ENCODE measurements at places on chromosomes 11 and 22.

GRCh38 chr11:110960167-110960566 is 247.9 kb upstream of the ARHGAP20 start:
- DNase-seq = no peak

DNA sequence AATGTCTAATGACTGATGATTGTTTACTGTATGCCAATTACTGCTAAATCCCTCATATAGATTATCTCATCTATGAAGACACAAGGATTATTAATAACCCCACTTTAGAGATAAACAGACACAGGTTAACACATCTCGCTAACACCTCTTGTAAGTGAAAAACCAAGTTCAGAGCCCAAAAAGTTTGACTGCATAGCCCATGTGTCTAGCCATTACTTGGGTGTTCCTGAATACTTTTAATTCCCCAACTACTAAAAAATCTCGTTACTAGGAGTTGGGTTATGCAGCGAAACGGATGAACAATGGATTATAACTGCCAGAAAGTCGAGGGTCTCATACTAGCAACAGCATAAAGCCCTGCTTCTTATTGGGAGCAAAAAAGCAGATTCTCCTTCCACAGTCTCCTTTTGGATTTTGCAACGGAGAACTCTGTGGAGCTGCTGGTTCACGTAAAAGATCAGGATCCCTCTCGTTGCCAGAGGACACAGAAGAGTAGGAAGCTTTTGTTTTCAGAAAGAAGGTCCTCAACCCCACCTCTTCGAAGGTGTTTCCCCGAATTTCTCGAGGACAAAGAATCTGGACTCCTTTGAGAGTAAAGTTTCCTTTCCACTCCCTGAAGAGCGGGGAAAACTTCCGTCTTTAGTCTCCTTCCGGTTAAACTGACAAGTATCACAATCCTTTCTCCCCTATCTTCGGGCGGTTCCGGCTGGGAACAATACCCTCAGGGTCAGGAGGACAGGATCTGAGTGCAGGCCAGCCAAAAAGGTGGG is 979 bp downstream of the ZBED5 start:
- DNase-seq = no peak

GRCh38 chr22:45226503-45227186 is 14.0 kb downstream of the KIAA0930 start:
- no peak for DNase-seq

DNA sequence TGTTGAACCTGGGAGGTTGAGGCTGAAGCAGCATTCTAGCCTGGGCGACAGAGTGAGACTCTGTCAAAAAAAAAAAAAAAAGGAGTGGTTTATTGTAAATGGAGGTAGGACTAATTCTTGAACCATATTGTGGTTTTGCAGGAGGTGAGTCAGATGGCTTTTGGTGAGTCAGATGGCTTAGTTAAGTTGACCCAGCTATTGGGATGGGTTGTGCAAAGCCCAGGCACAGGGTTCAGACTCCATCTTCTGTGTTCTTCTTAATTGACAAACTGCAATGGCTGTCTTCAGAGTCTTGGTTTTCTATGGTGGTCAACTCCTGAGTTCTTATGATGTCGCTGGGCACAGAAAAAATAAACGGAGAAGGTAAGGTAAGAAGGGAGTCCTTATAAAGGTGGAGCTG is 182.7 kb downstream of the ADAMTS15 start:
- DNase-seq = no peak

- DNase-seq = peak; percentile 82
Observed at GRCh38 chr22:20079745-20080444, at the start of gene DGCR8. Gene DGCR8 (plus strand): TSS chr22:20080241. CDS start chr22:20085964, 5,723 bp downstream.

DNA sequence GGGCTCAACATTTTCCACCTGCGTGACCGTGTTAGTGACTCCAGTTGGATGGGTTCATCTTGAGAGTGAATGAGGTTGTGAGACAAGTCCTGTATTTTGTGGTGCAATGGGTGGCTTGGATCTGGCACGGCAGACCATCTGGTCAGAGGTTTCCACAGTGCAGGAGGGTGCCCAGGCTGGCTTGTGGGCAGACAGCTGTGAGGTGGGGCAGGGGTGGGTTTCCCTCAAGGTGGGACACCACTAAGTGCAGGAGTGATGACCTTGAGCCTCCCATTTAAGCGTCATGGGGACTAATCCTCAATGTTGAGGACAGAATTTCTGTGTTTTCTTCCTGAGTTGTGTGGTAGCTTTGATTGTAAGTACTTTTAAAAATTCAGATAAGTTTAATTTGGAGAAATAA is 220.6 kb downstream of the TBC1D22A start:
- DNase-seq = no peak

DNA sequence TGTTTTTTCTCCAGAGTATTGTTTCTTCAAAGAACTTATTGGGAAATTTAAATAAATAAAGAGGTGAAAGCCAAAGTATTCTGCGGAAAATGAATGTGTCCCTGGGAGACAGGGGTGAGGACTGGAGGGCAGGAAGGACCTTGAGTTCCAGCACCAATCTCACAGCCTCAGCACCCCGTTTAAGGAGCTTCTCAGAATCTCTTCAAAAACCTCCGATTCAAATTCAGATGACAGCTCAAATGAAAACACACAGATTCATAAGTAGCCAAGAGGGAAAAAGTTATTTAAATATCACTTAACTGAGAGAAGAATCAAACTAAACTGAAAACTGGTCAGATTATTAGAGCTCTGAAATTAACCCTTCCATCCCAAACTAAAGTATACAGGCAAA is 12.5 kb downstream of the MTMR2 start:
- DNase-seq = no peak

DNA sequence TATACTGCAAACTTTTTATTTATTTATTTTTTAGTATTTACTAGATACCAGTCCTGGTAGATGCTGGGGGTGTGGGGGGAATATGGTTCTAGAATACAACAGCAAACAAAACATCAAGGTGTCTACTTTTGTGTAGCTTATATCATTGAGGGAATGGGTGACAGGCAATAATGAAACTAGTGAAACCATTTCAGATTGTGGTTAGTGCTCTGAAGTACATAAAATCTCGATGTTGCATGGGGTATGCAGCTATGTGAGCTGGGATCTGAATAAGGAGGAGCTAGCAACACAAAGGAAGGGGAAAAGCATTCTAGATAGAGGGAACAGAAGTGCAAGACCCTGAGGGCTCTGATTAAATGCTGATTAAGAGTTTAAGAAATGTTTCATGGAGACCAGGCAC is 103.5 kb downstream of the WT1 start:
- no peak for DNase-seq

DNA sequence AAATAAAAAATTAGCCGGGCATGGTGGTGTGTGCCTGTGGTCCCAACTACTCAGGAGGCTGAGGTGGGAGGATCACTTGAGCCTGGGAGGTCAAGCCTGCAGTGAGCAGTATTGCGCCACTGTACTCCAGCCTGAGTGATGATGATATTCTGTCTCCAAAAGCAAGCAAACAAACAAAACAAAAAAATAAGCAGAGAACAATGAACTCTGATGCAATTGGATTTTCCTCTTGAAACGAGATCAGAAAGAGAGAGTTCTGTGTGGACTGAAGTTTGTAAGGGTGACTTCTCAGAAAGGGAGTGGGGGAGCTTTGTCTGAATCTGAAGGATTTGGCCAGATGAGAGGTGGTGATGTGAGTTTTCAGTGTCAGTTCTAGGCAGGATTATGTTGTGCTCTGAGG is 6.0 kb upstream of the TMEM123 start:
- no peak for DNase-seq

- DNase-seq = no peak
Observed at GRCh38 chr11:57626895-57627294, 22.8 kb downstream of the YPEL4 start.

DNA sequence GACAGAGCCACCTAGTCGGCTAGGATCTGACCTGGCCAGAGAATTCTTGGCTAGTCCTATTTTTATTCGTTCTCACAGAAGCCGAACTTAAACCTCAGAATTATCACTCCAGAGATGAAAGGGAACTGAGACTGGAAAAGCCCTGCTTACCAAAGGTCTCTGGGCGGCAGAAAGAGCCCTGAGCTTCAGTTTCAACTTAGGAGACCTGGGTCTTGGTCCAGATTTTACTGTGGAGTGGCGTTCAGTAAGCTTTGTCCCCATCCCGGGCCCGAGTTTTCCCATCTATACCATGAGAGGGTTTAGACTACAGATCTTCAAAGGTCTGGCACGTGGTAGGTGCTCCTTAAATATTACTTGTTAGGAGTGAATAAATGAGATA is 516 bp downstream of the NEU3 start:
- no peak for DNase-seq

DNA sequence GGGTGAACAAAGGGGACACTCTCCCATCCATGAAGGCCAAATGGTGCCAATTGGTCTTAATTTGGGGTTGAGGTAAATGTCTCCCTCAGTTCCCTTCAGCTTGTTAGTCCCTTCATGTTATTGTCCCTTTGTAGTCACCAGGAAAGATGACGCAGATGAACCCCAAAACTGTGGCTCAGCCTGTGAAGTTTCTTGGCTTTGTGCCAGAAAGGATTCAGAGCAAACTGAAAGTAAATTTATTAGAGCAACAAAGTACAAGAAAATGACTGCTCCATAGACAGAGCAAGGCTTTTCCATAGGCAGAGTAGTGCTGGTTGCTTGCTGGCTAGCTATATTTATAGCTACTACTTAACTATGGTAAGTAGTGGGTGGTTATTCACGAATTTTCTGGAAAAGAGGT is 16.7 kb downstream of the OR4C3 start:
- no peak for DNase-seq

GRCh38 chr11:111097191-111097590 is 148.3 kb upstream of the POU2AF2 start:
- DNase-seq = no peak

- DNase-seq = no peak
Observed at GRCh38 chr22:28773461-28773867, 969 bp downstream of the CCDC117 start.

GRCh38 chr11:116994195-116994594 is 104.0 kb downstream of the SIK3 start:
- no peak for DNase-seq

GRCh38 chr11:107184986-107185385 is 166.7 kb upstream of the GUCY1A2 start:
- no peak for DNase-seq

DNA sequence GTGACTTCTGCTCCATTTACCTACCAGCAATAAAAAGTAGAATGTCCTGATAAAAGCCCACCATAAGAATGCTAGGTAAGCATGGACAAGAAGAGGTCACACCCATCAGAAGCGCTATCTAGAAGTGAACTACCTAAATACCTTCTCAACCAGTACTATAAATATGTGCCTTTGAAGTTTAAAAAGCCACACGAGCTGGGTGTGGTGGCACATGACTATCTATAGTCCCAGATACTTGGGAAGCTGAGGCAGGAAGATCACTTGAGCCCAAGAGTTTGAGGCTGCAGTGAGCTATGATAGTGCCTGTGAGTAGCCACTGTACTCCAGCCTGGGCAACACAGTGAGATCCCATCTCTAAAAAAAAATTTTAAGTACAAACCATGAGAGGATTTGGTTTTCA is 66.7 kb downstream of the PACSIN2 start:
- no peak for DNase-seq

DNA sequence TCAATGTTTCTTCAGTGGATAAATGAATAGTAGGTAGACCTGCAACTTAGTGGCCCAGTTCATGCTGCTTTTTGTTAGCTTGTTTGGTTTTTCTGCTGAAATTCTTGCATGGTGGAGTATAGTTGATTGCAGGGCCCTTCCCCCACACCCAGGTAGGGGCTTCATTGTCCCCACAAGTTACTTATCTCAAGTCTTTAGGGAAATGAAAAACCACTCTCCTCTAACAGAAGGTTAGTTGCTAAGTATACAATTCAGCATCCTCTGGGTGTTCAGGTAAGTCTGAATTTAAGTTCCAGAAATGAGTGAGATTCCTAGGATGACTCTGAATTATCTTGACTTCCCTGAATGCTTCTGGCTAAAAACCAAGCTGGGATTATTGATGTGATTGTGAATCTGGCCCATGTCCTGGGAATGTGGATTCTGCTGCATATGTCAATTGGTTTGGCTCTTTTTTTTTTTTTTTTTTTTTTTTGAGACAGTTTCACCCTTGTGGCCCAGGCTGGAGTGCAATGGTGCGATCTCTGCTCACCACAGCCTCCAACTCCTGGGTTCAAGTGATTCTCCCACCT is 40.3 kb downstream of the BCL2L13 start:
- DNase-seq = no peak

- DNase-seq = no peak
Observed at GRCh38 chr11:104061853-104062521, 25.5 kb downstream of the DDI1 start.

DNA sequence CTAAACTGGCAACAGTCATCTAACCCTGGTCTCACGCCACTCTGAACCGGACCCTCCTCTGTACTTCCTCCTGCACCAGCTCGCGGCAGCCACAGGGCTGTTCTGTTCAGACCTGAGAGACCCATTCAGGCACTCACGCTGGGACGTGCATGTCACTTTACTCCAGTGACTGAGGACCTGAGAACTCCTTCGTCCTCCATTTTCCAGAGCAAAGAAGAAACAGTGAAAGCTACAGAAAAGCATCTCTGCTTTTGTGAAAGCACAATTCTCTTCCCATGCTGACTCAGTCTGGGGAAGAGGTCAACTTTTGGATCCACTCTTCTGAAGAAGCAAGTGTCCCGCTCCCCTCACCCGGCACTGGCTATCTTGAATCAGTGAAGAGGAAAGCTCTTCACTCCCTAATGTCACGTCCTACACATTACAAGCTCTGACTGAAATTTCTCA is 24.5 kb downstream of the PISD start:
- no peak for DNase-seq

- no peak for DNase-seq
Observed at GRCh38 chr11:96222102-96222501, 120.9 kb downstream of the MAML2 start.

GRCh38 chr11:34575261-34575660 is 45.6 kb upstream of the EHF start:
- DNase-seq = no peak

- no peak for DNase-seq
Observed at GRCh38 chr22:48356731-48357130, 1470.9 kb downstream of the BRD1 start.

- no peak for DNase-seq
Observed at GRCh38 chr11:120136356-120136755, 1.6 kb downstream of the TRIM29 start.

DNA sequence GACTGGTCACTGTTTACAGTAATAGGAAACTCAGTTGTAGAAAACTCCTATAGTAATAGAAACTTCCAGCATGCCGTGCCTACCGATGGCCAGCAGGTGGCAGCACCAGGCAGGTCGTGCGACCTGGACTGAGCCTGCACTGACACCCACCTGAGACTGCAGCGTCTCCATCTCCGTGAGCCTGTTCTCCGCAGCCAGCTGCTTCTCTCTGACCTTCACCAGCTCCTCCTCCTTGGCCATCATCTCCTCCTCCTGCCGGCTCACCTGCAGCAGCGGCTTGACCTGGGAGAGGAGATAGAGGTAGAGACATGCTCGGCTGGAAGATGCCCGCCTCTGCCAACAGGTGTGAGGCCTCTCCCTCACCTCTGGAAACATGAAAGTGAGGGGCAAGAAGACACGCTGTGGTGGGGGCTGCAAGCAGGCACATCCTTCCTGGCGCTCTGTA is 48.5 kb downstream of the APOL1 start:
- peak; percentile 87 for DNase-seq

DNA sequence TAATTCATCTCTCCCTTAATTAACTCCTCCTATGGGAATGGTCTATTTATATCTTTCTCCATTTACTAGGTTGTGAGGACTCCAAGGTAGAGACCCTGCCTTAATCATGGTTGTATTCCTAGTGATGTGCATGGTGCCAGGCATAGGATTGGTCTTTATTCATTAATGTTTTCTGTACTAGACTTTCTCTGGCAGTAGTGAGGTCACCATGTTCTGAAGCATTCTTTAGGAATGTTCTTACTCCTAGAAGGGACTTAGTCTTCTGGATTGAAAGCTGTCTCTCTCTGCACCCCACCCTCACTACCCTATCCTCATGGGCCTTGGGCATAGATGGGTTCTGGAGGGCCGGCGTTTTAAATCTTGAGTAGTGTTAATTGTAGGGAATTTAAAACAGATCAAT is 10.6 kb upstream of the INSC start:
- DNase-seq = no peak

Data from activated T-cell treated with anti-CD3 and anti-CD28 coated beads, Interleukin-2, amount 50 U/mL, for 1 hour (primary cell).